SK-N-DZ (cell line): ENCODE measurements at places on chromosomes 16 and 17.

DNA sequence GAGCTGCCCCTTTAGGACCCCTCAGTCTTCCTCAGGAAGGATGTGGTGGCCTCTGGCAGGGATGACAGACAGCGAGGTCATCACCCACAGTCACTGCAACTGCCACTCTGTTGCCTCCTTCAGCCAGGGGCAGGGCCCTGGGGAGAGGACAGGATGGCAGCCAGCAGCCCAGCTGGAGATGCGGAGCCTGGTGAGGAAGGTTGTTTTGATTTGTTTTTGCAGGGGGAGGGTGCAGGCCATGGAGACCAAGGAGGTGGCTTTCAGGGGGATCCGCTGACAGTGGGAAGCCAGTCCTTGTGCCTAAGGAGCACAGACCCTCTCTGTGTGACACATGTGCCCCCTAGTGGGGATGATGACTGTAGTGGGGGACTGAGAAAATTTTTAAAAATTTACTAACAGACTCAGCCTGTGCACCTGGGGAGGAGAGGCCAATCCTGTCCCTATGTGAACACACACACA, 7.4 kb downstream of the PRCD start:
- DNase-seq: peak; percentile 84

- no peak for DNase-seq
These were observed 2.6 kb upstream of the ANKFN1 start for GRCh38 chr17:56150649-56151048.

DNA sequence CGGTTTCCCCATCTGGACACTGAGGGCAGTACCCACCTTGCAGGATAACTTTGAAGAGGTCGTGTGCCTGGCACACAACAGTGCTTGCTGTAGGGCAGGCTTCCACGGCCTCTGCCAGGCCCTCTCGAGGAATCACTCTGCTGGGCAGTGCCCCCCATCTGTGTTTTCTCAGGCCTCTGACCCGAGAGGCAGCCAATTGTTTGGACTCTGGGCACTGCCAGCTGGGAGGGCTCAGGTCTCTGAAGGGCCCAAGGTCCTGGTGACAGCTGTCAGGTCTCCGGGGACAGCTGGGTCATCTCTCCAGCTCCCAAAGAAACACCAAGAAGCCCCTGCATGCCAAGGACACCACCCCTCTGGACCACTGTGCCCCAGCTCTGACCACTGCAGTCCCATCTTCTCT, 1.0 kb upstream of the RAB26 start:
- no peak for DNase-seq

DNA sequence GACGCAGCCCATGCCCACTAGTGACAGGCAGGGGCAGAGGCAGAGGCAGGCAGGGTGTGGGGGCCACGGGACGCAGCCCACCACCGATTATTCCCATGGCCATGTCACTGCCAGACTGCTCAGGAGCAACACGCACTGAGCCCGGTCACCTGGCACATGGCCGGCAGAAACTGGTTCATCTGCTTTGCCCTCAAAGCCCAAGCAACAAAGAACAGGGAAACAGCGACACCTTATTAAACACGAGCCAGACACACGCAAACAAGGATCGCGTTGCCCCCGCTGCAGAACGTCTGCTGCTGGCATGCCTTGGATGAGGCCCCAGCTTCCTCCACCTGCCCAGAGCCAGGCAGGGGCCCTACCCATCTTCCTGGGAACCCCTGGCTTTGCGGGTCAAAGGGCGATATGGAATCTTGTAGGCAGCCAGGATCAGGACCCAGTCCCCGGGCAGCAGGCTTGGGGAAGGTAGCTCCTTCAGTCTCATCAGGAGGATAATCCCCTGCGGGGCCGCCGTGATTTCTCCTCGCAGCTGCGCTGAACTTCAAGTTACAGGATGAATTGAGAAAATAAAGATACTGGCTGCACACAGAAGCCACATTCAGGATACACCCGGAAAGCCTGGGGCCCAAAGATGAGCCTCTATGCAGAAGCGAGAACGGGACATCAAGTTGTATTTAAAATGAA, 4.8 kb downstream of the TBC1D16 start:
- DNase-seq: no peak

- no peak for DNase-seq
These were observed 8.7 kb upstream of the SYNGR2 start for GRCh38 chr17:78159575-78160158.

DNA sequence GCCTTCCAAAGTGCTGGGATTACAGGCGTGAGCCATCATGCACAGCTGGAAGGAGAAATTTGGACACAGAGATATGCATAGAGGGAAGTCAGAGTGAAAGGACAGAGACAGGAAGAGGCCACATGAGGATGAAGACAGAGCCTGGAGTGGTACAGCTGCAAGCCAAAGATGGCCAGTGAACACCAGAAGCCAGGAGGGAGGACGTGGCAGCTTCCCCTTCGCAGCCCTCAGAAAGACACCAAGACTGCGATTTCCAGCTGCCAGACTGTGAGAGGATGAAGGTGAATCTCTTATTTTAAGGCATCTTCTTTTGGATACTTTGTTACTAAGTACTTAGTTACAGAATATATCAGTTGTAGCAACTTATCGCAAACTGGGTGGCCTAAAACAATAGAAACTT, 60.5 kb upstream of the PLCG2 start:
- no peak for DNase-seq

DNA sequence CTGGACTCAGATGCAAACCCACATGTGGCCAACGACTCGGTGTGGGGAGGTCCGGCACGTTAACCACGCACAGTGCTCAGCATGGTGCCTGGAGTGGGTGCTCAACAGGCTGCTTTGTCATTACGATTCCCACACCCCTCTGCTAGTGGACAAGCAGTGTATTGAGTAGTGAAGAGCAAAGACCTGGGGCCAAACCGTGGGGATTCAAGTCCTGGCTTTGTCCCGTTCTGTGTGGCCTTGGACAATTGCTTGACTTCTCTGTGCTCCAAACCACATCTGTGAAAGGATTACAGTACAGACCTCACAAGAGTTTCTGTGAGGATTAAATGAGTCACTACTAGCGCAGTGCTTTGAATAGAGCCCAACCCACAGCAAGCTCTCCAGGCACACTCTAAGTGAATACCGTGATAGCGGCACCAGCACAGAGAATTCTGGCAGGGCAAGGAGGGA, 33.8 kb downstream of the TRPV2 start:
- DNase-seq: no peak

- no peak for DNase-seq
These were observed 82.1 kb downstream of the METRNL start for GRCh38 chr17:83161298-83162034.

DNA sequence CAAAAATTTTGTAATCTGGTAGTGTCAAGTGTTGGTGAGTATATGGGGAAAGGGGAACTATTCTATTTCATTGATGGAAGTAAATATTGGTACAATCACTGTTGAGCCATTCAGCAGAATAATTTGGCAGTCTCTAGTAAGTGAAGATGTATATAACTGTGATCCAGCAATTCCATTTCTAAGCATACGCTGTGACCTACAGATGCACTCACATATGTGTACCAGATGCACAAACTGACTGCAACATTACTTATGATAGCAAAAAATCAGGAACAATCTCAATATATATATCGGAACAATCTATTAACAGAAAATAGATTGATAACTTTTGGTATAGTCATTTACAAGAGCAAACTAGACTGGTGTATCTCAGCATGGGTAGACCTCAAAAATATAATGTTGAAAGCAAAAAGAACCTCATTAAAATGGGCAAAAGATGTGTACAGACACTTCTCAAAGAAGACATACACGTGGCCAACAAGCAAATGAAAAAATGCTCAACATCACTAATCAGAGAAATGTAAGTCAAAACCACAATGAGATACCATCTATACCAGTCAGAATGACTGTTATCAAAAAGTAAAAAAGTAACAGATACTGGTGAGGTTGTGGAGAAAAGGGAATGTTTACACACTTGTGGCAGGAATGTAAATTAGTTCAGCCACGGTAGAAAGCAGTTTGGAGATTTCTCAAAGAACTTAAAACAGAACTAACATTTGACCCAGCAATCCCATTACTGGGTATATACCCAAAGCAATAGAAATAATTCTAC, 20.7 kb downstream of the ADAP2 start:
- no peak for DNase-seq

DNA sequence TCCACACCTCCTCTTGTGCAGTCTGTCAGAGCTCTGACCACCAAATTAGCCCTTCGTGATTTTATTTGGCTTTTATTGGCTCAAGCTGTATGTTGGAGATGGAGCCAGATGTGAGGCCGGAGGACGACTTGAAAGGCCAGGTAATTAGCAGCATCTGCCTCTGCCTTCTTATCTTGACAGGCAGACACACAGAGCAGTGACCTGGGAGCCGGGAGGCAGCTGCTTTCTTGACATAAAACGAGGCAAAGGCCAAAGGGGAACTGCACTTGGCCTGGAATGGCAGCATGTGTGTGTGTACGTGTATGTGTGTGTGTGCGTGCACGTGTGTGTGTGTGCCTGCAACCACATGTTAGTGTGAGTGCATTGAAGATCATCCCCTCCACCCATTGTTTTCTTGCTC, 56.9 kb upstream of the BRD7 start:
- DNase-seq: peak; percentile 98

DNA sequence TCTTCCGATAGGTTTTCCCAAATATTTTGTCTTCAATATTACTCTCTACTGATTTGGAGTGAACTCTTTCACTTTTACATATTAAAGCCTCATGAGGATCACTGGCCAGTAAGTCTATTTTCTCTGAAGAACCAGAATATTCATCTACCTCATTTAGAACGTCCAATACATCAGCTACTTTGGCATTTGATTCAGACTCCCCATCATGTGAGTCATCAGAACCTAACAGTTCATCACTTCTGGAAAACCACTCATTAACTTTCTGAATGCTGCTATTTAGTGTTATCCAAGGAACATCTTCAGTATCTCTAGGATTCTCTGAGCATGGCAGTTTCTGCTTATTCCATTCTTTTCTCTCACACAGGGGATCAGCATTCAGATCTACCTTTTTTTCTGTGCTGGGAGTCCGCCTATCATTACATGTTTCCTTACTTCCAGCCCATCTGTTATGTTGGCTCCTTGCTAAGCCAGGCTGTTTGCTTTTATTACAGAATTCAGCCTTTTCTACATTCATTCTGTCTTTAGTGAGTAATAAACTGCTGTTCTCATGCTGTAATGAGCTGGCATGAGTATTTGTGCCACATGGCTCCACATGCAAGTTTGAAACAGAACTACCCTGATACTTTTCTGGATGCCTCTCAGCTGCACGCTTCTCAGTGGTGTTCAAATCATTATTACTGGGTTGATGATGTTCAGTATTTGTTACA, 30.9 kb downstream of the BRCA1 start:
- no peak for DNase-seq

- DNase-seq: peak; percentile 89
These were observed at the start of gene PRRT2 for GRCh38 chr16:29811896-29812665. PRRT2 (plus strand) TSS chr16:29812193; CDS start chr16:29813055, 862 bp downstream.

DNA sequence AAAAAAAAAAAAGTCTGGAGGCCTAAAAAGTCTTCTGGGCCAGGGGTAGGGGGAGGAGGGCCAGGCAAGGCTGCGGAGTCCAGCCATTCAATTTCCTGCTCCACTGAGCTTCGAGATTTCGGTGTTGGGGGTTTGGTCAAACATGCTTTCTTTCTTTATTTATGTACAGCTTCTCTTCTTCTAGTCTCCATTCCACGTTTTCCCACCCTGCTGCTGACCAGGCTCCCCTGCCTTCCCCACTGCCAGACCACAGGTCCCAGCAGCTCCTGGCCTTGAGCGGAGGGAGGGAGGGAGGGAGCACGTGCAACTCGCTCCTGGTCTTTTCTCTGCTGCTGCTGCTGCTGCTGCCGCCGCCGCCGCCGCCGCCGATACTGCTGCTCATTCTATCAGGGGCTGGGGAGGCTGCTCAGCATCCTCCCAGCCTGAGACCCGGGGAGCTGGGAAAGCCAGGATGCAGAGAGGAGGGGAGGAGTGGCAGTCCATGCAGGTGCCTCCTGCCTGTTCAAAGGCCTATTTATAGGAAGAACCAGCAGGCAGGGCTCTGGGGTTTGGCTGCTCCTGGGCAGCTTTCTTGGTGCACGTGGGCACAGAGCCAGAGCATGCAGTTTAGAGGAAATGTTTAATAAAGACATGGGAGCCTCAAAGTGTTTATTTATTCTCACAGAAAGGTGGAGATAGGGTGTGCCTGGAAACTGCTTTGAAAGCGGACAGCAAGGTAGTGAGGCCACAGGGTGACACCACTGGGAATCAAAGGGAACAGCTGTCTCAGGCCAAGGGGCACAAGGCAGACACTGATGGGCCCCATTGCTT, 23.4 kb upstream of the ZFHX3 start:
- DNase-seq: peak; percentile 94

DNA sequence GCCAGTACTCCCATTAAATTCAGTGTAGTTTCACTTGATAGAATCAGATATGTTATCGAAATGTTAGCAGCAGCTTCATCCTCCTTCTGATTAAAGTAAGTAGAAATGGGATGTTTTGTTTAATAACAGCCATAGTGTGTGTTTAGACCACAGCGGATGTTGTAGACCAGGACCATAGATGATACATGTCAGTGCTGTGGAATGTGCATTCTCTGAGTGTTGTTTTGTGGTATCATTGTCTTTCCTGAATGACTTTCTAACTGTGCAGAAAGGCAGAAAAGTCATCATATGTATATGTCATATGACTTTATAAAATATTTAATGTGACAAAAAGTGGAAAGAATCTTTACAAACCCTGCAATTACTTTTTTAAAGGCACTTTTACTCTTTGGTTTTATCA, 55.6 kb downstream of the CYLD start:
- no peak for DNase-seq

- DNase-seq: no peak
These were observed 3.8 kb downstream of the RNF213 start for GRCh38 chr17:80264205-80265075.

DNA sequence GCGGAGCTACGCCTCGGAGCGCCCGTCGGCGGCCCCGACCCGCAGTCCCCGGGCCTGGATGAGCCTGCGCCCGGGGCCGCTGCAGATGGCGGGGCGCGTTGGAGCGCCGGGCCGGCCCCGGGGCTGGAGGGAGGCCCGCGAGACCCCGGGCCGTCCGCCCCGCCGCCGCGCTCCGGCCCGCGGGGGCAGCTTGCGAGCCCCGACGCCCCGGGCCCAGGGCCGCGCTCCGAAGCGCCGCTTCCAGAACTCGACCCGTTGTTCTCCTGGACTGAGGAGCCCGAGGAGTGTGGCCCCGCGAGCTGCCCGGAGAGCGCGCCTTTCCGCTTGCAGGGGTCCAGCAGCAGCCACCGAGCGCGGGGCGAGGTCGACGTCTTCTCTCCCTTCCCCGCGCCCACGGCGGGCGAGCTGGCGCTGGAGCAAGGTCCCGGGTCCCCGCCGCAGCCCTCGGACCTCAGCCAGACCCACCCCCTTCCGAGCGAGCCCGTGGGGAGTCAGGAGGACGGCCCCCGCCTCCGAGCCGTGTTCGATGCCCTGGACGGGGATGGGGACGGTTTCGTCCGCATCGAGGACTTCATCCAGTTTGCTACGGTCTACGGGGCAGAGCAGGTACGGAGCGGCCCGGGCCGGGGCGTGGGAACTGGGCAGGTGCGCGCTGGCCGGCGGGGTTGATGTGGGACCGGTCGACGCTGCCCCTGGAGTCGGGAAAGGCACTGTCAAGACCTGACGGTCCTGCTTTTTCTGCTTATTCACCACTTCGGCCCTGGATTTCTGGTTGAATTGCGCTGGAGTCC, 861 bp downstream of the RAB11FIP3 start:
- DNase-seq: no peak
